Midbrain (tissue), 1 donor: ENCODE measurements at places on chromosomes 11 and 22.

- no peak for DNase-seq
Observed at GRCh38 chr11:12642806-12643428, 31.3 kb upstream of the TEAD1 start.

GRCh38 chr22:29722587-29722986 lies 2.8 kb downstream of the CABP7 start:
- no peak for DNase-seq

DNA sequence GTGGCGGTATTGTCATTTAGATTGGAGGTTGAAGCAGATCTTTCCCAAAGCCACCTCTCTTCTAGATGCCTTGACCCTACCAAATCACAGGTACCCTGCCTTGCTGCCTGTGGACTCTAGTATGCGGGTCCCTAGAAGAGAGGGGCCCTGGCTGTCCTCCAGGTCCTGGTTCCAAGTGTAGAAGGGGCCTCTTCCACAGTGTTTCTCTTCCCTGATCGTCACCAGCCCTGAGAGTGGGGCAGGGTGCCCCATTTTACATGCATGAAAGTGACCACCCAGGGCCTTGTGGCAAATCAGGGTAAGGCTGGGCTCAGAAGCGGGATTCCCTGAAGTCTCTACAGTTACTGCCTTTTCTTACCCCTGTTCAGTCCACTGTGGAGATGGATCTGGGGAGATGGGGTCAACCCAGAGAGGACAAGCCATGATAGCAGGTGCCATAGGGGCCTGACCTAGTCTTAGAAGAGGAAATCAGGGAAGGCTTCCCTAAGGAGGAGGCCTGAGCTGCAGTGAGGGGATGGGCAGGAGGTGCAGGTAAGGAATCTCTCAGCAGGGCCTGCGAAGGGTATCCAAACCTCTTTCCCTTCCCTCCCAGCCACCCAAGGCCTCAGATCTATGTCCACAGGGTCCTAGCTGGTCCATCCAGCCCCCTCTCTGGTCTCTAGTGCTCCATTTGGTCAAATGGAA lies 1.2 kb upstream of the LRRC32 start:
- DNase-seq: no peak

- DNase-seq: no peak
Observed at GRCh38 chr11:35937111-35937510, 6.8 kb upstream of the LDLRAD3 start.

DNA sequence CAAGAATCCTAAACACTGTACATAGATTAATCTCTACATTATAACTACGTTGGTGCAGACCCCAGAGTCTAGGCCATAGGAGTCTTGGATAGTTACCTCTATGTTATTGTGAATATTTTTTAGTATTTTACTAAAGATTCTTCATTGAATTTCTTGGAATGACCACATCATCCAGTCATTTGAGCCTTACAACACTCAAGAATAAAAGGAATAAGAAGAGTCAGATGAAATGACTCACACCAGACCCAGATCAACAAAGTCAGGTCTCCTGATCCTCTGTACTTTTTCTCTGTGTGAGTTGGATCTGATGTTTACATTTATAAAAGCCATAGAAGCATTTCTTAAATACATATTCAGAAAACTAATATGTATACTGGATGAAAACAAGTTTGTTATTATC lies 179.2 kb upstream of the ARHGAP20 start:
- DNase-seq: no peak

GRCh38 chr22:37455896-37456295 lies 28.6 kb upstream of the ELFN2 start:
- no peak for DNase-seq

GRCh38 chr11:2777386-2777785 lies 77.6 kb upstream of the KCNQ1OT1 start:
- DNase-seq: no peak

GRCh38 chr22:44032126-44032730 lies 8.1 kb downstream of the PARVB start:
- no peak for DNase-seq

GRCh38 chr11:73313652-73314051 lies 5.6 kb downstream of the ARHGEF17 start:
- DNase-seq: no peak

DNA sequence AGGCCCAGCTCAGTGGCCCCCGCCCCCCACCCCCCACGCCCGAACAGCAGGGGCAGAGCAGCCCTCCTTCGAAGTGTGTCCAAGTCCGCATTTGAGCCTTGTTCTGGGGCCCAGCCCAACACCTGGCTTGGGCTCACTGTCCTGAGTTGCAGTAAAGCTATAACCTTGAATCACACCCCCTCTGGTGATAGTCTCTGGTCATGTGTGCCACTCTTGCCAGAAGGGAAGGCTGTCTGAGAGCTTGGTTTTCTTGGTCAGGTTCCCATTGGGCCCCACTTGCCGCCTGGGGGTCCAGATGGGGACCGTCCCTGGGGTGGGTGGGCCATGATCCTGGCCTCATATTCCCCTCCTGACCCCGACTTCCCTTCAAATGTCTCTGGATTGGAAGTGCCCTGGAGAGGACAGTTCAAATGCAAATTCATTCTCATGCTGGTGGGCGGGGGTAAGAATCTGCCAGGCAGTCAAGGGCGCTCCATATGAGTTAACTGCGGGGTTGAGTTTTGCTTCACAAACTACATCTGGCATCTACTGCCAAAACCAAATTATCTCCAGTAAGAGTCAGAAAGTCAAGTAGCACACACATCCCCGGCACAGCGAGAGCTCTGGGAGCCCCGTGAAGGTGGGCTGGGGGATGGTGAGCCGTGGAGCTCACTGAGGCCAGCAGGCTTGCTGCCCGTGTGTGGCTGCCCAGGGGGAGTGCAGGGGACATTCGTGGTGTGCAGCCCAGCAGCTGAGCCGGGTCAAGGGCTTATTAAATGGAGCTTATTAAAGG lies 35.7 kb downstream of the B3GAT1 start:
- DNase-seq: no peak

GRCh38 chr11:77966338-77966737 lies 28.1 kb downstream of the INTS4 start:
- no peak for DNase-seq

- no peak for DNase-seq
Observed at GRCh38 chr22:23097412-23098229, 27.3 kb downstream of the GNAZ start.

- DNase-seq: no peak
Observed at GRCh38 chr22:43447380-43447779, 35.6 kb downstream of the MPPED1 start.

DNA sequence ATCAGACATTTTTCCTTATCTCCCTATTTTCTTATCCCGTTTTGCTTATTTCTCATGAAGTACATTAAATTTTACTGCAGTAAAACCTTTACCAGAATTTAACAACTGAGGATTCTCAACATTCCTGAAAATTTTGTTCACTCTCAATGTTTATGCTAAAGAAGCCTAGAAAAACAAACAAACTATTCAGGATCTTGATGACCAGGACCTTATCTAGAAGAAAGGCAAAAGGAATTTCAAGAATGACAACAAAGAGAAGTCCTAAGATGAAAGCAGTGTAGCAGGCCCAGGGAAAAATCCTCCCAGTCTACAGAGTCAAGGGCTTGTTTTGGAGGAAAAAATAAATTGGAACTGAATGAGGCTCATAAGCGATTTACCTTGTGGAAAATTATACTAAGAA lies 283.3 kb upstream of the ARHGAP42 start:
- no peak for DNase-seq

GRCh38 chr11:34044664-34045485 lies 6.7 kb upstream of the CAPRIN1 start:
- DNase-seq: no peak

DNA sequence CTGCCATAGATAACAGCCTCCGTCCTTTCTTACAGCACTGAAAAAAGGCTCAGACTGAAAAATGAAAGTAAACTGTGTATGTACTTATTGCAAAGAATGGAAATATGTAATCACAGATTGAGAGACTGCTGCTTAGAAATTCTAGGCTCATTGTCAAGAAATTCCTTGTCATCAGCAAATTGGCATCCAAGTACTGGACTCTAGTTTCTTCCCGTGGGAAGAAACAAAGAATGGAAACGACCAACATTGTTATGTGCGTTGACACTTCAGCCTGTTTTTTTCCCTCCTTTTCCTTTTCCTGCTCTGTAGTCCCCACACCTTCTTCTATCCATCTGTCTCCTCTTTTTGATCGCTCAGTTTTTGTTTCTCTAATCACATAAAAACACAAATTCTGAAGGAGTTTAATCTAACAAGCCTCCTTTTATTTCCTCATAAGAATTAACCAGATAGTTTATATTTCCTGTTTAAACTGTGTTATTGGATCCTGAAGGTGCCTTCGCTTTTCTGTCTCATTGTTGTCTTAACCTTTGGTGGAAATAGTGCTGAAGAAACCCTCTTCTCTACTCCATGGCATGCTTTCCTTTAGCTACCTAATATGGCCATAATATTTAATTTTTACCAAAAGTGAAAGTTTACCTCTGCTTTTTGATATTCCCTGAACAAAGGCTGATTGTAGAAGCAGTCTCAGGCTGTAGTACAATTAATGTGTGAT lies 20.0 kb upstream of the CASP12 start:
- DNase-seq: no peak

GRCh38 chr11:94751218-94751609 lies 16.9 kb upstream of the AMOTL1 start:
- no peak for DNase-seq

DNA sequence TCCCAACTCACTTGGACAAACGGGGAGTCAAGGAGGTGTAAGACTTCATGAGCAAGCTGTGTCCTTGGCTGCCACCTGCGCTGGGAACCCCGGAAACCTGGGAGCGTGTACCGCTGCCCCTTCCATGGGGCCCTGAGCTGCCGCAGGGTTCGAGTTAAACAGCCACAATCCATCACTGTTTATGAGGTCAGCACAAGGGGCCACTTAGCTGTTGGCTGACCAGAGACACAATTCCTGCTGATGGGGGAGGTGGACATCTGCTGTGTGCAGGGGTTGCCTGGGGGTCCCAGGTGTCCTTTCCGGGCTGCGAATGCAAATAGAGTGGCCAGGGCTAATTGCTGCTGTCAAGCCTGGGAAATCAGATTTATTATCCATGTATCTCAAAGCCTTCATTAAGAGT lies 549.3 kb downstream of the BRD1 start:
- no peak for DNase-seq

DNA sequence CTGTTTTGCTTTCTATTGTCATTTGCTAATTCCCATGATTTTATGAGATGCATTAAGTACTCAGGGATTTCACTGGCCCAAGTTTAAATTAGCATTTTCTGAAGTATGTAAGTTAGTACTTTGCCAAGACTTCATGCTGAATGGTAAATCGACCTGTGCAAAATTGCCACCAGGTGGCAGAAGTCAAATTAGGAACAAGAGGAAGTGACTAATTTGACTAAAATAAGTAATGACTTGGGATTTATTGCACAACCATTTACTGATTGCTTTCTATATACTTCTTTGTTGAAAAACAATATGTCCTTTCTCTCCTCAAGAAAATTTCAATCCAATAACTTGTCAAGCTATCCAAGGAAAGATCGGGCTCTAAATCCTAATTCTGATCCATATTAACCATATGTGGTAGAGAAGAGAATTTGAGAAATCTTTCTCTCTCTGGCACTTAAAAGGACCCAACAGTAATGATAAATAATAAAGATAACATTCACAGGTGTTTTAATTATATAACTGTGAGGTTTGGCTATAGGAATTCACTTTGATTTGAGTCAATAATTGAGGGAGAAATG lies 253.7 kb upstream of the CHORDC1 start:
- peak; percentile 7 for DNase-seq

GRCh38 chr11:64020976-64021756 lies 14.6 kb upstream of the FLRT1 start:
- DNase-seq: no peak
